Esophagus squamous epithelium (tissue), 5 donors: ENCODE measurements at places on chromosomes 7 and 10.

DNA sequence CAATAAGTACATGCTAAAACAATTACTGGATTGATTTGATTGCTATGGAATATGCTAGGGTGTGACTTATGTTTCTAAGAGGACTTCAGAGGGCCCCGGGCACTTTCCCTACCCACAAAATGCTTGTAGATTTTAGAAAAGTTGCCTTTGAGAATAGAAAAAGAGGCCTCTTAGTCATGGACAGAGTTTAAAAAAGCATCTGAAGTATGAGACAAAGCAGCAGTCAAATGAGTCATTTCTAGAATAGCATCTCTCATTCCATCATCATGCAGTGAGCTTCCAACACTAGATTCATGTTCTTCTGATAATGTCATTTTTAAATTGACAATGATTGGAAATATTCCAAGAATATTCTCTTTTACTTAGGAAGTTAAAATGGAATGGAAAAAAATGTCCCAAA, 675.1 kb upstream of the PCDH15 start:
- no peak for DNase-seq

DNA sequence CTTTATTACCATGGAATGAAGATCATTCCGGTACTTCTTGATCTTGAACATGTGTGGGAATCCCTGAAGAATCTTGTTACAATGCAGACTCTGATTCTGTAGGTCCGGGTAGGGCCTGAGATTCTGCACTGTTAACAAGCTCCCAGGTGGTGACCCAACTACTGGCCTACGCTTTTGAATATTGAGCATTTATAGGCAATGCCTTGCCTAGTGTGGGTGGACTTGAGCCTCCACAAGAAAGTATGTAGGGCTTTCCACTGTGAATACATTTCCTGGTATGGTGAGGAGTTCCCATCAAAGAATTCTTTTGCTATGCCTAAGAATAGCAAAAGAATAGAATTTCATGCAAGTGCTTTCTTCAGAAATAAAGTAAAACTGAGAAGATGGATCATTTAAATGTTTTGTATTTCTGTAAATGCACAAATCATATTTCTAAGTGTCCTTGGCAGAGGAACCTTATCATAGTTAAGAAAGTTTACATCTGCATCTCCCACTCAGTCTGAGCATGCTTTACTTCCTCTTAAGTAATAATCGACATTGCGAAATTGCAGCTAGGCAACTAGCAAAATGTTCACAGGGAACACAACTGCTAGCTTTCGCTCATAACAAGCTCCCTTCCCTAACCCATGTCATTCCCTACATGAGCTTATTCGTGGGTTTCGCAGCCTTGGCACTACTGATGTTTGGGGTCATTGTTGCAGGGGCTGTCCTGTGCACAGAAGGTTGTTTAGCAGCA, 71.4 kb downstream of the AHR start:
- DNase-seq, result no peak

DNA sequence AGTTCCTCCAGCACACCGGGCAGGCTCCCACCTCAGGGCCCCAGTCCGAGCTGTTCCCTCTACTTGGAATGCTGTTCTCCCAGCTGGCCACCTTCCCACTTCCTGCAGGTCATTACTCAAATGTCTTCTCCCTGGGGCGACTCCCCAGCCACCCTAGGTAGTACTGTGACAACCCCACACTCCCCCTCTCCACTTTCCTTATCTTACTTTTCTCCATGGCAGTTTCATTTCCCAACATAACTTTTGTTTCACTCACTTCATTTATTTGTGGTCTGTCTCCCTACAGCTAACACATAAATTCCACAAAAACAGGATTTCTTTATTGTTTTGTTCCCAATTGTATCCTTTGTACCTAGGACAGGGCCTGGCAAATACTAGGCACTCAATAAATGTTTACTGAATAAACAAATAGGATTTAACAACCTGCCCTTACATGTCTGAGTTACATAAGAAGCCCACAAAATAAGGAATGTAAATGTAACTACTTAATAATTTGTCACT, 76.5 kb downstream of the JAZF1 start:
- no peak for DNase-seq

GRCh38 chr10:64574371-64574770, 1053.2 kb downstream of the REEP3 start:
- no peak for DNase-seq

- DNase-seq, result no peak
Measured at GRCh38 chr7:130207033-130207432, 627 bp upstream of the SSMEM1 start.

- no peak for DNase-seq
Measured at GRCh38 chr7:8249121-8249520, 12.8 kb downstream of the ICA1 start.

- no peak for DNase-seq
Measured at GRCh38 chr10:132395704-132396493, 1.1 kb upstream of the PWWP2B start.

DNA sequence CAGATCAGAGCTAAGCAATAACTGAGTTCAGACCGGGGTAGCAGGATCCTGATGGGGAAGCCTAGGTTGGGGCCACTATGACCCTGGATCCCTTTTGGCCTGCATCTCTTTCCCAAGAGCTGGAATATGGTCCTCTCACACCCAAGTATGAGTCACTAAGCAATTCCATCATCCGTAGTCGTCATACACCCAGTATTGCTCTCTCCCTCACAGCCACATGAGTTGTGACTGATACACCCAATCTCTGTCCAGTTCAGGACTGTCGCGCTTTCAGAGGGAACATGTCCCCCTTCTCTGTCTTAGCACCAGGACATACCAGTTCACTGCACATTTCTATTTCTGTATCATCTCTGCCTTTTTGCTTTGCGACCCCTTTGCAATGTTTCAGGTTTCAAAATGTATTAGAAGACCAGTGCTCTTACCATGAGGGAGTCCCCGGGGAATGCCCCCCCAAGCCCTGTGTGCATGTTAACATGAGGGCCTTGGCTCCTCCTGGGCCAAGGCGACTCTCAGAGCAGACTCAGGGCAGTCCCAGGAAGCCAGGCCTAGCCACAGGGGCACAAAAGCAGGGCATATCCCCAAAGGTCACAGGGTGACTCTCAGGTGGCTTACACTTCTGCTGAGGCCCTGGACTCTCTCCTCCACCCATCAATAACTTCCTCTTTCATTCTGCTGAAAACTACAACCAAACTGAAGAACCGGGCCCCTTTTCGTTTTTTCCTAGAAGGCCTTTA, 75.3 kb upstream of the SAMD8 start:
- no peak for DNase-seq

GRCh38 chr10:8043569-8044306, 10.8 kb upstream of the GATA3 start:
- DNase-seq, result no peak

GRCh38 chr10:84194424-84195043, at the start of gene CDHR1:
TSS of gene CDHR1 (plus strand) at chr10:84194537. CDS start at chr10:84194761, 224 bp downstream.
- no peak for DNase-seq

GRCh38 chr7:43758029-43758821, at the start of gene BLVRA:
TSS of gene BLVRA (plus strand) at chr7:43758680. CDS start at chr7:43771159, 12,479 bp downstream.
- no peak for DNase-seq

DNA sequence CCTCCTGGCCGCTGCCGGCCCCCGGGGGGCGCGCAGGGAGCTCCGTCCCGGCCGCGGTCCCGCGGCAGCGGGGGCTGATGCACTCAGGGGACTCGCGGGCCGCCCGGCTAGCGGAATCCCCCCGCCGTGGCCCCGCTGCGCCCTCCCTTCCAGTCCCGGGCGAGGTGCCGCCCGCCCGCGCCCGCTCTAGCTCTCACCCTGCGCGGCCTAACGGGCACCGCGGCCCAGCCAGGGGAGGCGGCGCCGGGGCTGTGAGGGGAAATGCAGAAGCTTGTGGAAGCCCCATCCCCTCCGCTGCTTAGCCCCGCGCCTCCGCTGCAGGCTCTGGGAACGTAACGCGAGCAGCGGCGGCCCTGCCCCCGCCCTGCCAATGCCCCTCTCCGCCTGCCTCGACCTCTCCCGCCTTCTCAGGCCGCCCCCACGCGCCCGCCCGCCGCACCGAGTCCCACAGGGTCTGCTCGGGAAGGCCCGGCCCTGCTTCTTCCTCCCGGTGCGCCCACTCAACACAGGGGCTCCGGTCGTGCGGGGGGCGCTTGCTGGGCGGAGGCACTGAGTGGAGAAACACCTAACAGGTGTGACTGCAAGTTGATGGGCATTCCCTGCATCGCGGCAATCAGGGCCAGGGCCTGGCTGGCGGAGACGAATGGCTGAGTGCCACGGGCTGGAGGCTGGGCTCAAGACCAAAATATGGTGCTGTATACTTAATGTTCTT, 384 bp upstream of the TMEM229A start:
- no peak for DNase-seq
